ENCODE measurements at places on chromosomes 5 and 9. TPM values are rescaled to one million over a fixed set of nuclear protein-coding genes. Genes with fewer than 3 reads are reported as not detected.

DNA sequence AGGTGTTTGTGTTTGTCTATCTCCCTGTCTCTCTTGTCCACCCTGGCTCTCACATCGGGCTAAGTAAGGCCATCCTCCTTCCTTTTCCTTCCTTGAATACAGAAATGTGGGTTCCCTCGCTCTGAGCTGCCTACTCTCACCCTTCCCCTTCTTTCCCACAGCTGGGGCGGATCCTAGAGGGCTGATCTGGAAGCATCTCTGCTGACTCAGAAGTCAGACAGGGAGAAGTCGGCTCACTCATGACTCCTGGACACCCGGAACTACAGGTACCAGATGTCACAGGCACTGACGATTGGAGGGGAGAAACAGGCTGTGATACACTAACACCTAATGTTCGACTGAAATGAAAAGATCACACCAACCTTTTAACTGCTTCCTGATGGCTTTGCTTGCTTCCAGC, 41.3 kb downstream of the PTPN3 start:
- no peak overlapping the region for H3K4me3 ChIP-seq
- no peak for DNase-seq
- peaks cover 8% of the 10 kb centered on the region for H3K4me1 ChIP-seq
- H3K36me3 ChIP-seq, result peaks cover 4% of the 10 kb centered on the region
- H3K27ac ChIP-seq, result no peak overlapping the region

DNA sequence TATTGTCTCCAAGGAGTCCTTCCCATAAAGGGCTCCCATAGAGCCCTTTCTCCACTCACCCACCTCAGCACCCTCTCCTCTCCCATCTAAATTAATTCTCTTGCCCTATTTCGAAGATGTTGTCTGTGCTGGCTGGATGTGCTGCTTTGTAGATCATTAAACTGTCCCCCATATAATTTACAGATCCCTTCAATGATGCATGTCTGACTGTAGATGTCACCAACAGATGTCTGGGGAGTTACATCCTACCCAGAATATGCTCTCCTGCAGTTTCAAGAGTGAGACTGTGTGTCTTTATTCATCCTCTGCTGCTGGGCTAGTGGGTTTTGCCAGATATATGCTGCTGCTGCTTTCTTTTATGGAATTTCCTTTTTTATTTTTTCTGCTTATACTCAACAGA, 351.2 kb downstream of the MLLT3 start:
- DNase-seq, result no peak
- H3K27me3 ChIP-seq, result no peaks in the 10 kb centered on the region
- no peaks in the 10 kb centered on the region for H3K4me1 ChIP-seq
- H3K36me3 ChIP-seq, result no peaks in the 10 kb centered on the region

DNA sequence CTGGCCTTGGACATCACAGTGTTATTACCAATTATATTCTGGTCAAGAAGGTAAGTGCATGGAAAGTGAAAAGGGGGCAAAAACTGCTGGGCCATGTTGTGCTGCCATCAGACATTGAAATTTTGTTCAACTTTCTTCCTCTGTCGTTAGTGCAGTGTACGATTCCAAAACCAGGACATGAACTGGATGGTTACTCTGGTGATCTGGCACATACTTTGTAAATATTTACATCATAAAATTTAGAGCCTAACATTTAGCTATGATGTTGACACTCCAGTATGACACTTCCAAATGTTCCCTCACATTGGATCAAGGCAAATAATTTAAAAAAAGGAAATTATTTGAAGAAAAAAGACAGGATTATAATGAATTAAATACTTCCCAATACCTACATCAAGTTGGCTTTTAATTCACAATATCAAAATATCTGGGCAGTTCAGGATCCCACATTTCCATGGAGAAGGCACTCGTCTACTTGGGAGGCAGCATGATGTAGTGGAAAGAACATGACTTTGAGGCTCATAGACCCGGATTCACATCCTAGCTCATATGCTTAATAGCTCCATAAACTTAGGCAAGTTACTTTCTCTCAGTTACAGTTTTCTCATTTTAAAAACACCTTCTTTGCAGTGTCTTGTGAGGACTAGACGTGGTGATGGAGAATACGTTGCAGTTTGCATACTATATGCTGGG, 342.5 kb upstream of the MPDZ start:
- H3K27me3 ChIP-seq, result no peaks in the 10 kb centered on the region
- no peaks in the 10 kb centered on the region for H3K36me3 ChIP-seq
- H3K4me1 ChIP-seq, result no peaks in the 10 kb centered on the region
- H3K4me3 ChIP-seq, result no peak overlapping the region
- H3K27ac ChIP-seq, result no peak overlapping the region

- no peak overlapping the region for H3K4me3 ChIP-seq
- no peaks in the 10 kb centered on the region for H3K36me3 ChIP-seq
- H3K27me3 ChIP-seq, result no peaks in the 10 kb centered on the region
- no peak overlapping the region for H3K27ac ChIP-seq
- no peak for DNase-seq
- H3K4me1 ChIP-seq, result no peaks in the 10 kb centered on the region
Observed at GRCh38 chr5:68012429-68012828, 203.1 kb upstream of the PIK3R1 start.

GRCh38 chr5:691817-692528, 1.2 kb downstream of the TPPP start:
- H3K4me3 ChIP-seq, result no peak overlapping the region
- no peaks in the 10 kb centered on the region for H3K27me3 ChIP-seq
- no peaks in the 10 kb centered on the region for H3K36me3 ChIP-seq
- H3K27ac ChIP-seq, result no peak overlapping the region

- peak overlapping the region; percentile 95 for H3K27ac ChIP-seq
- peak overlapping the region; percentile 92 for H3K4me3 ChIP-seq
- peaks cover 42% of the 10 kb centered on the region for H3K4me1 ChIP-seq
- no peaks in the 10 kb centered on the region for H3K27me3 ChIP-seq
Observed at GRCh38 chr9:121201045-121201737, 478 bp downstream of the RAB14 start.

GRCh38 chr5:39947657-39948056, 522.9 kb upstream of the DAB2 start:
- H3K4me1 ChIP-seq, result peaks cover 12% of the 10 kb centered on the region
- peak; percentile 62 for DNase-seq
- no peak overlapping the region for H3K27ac ChIP-seq
- H3K4me3 ChIP-seq, result no peak overlapping the region
- H3K27me3 ChIP-seq, result no peaks in the 10 kb centered on the region
- no peaks in the 10 kb centered on the region for H3K36me3 ChIP-seq

DNA sequence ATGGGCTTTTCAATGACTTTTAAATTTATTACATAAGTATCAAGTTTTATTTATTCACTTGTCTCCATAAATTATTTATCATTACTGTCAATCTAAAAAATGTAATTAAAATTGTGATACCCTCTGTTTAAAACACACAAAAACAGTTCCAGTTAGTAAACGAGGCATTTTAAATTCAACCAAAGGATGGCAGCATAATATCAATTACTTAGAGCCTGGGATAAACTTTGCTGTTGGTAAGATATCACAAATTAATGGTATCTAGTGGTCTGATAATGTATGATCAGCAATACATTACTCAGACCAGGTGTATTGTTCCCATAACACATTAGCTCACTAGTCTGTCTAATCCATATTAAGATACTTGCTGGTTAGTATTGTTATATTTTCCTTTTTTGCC, 9.6 kb upstream of the IFNE start:
- no peaks in the 10 kb centered on the region for H3K36me3 ChIP-seq
- no peak overlapping the region for H3K4me3 ChIP-seq
- DNase-seq, result no peak
- H3K4me1 ChIP-seq, result no peaks in the 10 kb centered on the region
- no peaks in the 10 kb centered on the region for H3K27me3 ChIP-seq

- H3K36me3 ChIP-seq, result no peaks in the 10 kb centered on the region
- no peak overlapping the region for H3K27ac ChIP-seq
- H3K4me3 ChIP-seq, result no peak overlapping the region
- H3K4me1 ChIP-seq, result no peaks in the 10 kb centered on the region
- no peaks in the 10 kb centered on the region for H3K27me3 ChIP-seq
- DNase-seq, result no peak
Observed at GRCh38 chr9:14068690-14069089, 245.3 kb downstream of the NFIB start.

DNA sequence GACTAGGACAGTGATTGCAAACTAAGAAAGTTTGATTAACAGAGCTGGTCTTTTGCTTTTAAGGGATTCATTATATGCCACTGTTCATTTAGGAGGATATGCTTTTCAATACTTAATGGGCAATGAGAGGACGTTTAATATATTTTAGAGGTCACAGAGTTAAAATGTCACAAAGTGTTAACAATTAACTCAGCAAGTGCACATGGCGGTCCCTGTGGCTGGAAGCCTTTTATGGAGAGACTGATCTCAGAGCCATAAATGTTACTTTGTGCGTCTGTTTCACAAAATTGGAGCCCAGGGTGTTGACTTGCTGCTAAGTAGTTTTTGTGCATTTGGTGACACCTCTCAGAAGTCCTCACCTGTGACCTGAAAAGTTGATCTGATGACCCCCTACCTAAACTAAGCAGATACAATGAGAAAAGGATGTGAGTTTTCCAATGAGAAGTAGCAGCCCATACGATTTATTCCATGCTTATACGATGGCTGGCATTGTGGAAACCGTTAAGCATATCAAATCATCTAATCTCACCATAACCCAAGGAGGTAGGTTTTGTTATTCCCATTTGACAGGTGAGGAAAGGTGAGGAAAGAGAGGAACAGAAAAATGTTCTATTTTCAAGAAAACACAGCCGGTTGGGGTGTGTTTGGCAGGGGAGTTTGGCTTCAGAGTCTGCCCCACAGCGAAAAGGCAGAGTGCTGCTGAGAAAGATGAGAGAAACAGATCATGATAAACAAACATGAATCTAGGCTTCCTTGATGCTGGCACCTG, 64.4 kb downstream of the CMYA5 start:
- H3K27me3 ChIP-seq, result no peaks in the 10 kb centered on the region
- no peaks in the 10 kb centered on the region for H3K36me3 ChIP-seq
- no peak overlapping the region for H3K4me3 ChIP-seq
- DNase-seq, result no peak

DNA sequence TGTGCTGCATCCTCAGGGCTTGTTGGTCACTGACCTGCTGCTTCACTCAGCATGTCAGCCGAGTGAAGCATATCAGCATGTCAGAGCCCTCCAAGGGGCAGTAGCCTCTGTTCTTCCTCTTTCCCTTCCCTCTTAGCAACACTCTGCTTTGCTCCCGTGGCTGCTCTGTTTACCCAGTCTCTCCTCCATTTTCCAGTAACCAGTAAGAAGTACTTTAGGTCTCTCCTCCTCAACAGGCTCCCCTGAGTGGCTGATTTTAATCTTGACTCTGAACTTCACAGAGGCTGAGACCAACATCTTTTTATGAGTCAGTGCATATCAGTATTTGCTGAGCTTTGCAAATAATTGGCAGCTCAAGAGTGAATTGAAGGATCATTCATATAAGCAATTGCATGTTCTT, 18.6 kb upstream of the ADRB2 start:
- H3K36me3 ChIP-seq, result no peaks in the 10 kb centered on the region
- no peak overlapping the region for H3K4me3 ChIP-seq
- H3K27ac ChIP-seq, result no peak overlapping the region

GRCh38 chr5:161783297-161783696, 64.6 kb upstream of the GABRA1 start:
- H3K27me3 ChIP-seq, result no peaks in the 10 kb centered on the region
- no peak for DNase-seq
- no peaks in the 10 kb centered on the region for H3K4me1 ChIP-seq
- H3K36me3 ChIP-seq, result no peaks in the 10 kb centered on the region
- no peak overlapping the region for H3K27ac ChIP-seq
- H3K4me3 ChIP-seq, result no peak overlapping the region

DNA sequence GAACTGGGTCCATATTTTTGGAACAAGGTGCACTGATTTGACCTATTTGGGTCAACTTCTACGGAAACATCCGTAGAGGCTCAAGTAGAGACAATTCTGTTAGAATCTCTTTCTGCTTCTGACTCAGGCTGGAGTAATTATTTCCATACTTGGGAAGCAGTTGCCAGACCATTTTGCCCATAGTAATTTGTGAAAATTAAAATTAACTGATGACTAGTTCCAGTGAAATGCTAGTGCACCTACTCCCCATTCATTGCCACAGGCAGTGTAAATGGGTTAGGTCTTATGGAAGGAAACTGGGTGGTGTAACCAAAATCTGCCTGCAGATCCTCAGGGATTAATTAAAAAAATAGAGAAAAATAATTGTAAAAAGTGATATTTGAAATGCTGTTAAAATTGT, 201.1 kb downstream of the TENT4A start:
- H3K4me3 ChIP-seq, result no peak overlapping the region
- H3K4me1 ChIP-seq, result no peaks in the 10 kb centered on the region
- no peaks in the 10 kb centered on the region for H3K27me3 ChIP-seq
- DNase-seq, result no peak

- no peaks in the 10 kb centered on the region for H3K4me1 ChIP-seq
- DNase-seq, result no peak
Observed at GRCh38 chr5:58060996-58061395, 398.9 kb downstream of the PLK2 start.

GRCh38 chr9:133166392-133166791, 2.7 kb upstream of the GBGT1 start:
- no peaks in the 10 kb centered on the region for H3K27me3 ChIP-seq
- H3K36me3 ChIP-seq, result no peaks in the 10 kb centered on the region
- peaks cover 17% of the 10 kb centered on the region for H3K4me1 ChIP-seq
- no peak overlapping the region for H3K27ac ChIP-seq

DNA sequence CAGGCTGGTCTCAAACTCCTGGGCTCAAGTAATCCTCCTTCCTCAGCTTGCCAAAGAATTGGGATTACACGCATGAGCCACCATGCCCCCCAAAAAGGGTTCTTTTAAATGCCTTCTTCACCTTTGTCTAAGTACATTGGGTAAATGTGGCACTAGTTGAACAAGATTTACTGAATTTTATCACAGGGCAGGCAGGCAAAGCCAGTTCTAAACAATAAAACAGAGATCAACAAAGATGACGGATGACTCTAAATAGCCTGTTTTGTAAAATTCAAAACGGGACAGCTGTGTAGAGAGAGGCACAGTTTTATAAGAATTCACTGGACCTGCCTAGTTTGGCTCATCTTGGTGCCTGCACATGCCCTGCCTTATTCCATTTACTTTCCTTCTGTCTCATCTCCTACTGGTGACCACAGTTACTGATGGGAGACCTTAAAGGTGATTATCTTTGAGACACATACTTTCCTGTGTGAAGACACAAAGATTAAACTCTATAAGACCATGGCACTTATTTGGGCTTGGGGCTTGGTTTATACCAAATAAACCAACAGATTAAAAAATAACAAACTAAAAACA, 149.6 kb upstream of the DMRT1 start:
- H3K4me3 ChIP-seq, result no peak overlapping the region
- H3K27me3 ChIP-seq, result no peaks in the 10 kb centered on the region
- H3K27ac ChIP-seq, result peak overlapping the region; percentile 6
- no peaks in the 10 kb centered on the region for H3K36me3 ChIP-seq
- H3K4me1 ChIP-seq, result peaks cover 16% of the 10 kb centered on the region

Gene TMOD1
- 9.2 TPM for total RNA-seq

Gene ANKRD18B
- total RNA-seq, result not detected

Gene IL13
- not detected for total RNA-seq

Gene GABRG2
- total RNA-seq, result 1.6 TPM

Gene SLC34A3
- total RNA-seq, result not detected

Gene RNF183
- not detected for total RNA-seq

Gene TTC23L
- 1.3 TPM for total RNA-seq

Gene ORM2
- total RNA-seq, result not detected

Gene PCDHA7
- 3.3 TPM for total RNA-seq

Gene CNTFR
- 1.6 TPM for total RNA-seq

Gene MVB12B
- 9.9 TPM for total RNA-seq

Gene FOXD1
- total RNA-seq, result not detected

Gene F2RL1
- 20.2 TPM for total RNA-seq
